Right hindlimb (tissue), 1 donor: ENCODE measurements at places on chromosomes 16 and 17.

GRCh38 chr16:67412294-67412693, 4.0 kb downstream of the ZDHHC1 start:
- no peak for DNase-seq

- DNase-seq: no peak
These were observed 40.5 kb upstream of the GOSR1 start for GRCh38 chr17:30436729-30437128.

DNA sequence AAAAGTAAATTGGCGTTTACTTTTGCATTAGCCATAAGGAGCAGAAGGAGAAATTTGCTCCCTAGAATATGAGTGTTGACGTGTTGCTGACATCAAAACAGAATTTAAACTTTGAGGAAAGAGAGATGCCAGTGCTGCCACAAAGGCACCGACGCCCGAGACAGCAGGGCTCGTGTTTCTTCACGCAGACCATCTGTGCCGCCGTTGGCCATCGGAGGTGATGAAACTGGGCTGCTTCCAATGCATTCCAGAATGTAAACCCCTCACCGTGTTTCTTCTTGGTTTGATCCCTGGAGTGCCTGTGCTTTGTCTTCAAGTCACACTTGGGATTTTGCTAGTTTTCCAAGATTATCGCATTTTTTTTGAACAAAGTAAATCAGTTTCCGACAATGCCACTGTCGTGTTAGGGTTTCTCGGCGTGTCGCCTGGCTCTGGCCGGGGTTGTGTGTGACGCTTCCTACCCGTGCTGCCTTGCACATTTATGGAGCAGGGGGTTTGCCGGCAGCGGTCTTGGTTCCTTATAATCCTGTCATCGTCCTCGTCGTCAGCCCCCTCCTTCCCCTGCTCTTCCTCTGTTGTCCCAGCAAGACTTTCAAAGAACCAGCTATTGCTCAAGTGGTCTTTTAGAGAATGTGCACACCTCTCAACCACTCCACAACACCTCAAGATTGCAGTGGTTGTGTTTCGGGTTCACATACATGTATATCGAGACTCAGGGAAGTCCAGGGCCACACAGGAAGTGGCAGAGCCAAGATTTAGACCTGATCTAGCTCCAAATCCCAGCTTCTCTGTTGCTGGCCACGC, 103.9 kb downstream of the METRNL start:
- DNase-seq: peak; percentile 12

- no peak for DNase-seq
These were observed 6.4 kb downstream of the CBLN1 start for GRCh38 chr16:49275050-49275730.

- DNase-seq: no peak
These were observed 12.5 kb downstream of the SMTNL2 start for GRCh38 chr17:4596636-4597380.

- DNase-seq: no peak
These were observed 802 bp downstream of the CYLD start for GRCh38 chr16:50742576-50743200.

DNA sequence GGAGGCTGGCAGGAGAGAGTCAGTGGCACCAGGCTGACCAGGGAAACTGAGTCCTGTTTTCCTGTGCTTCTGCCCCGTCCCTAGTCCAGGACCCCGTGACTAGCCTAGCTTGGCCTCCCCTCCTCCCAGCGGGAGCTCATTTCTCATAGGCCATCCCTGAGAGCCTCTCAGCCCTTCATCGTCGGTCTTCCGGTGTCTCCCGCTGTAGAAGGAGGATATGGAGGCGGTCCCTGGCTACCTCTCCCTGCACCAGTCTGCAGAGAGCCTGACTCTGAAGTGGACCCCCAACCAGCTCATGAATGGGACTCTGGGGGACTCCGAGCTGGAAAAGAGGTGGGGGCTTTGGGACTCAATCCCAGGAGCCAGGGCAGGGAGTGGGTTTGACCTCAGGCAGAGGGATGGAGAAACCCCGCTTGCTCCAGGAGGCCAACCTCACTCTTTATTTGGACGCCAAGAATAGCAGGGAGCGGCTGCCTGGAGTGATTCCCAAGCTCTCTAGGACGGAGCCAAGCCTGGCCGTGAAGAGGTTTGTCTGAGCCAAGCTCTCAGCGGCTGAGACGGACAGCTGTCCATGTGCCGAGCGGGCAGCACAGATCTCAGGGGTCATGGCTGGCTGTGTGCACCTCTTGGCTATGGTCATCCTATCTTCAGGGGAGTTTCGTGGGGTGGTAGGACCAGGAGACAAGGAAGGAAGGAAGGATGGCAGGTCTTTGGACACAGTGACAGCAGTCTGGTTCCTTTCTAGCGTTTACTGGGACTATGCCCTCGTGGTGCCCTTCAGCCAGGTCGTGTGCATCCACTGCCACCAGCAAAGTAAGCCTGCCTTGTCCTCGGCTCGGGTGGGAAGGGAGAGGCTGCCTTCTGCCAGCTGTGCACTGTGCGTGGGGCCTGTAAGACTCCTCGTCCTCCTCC, 26.8 kb downstream of the SGSM2 start:
- peak; percentile 60 for DNase-seq

DNA sequence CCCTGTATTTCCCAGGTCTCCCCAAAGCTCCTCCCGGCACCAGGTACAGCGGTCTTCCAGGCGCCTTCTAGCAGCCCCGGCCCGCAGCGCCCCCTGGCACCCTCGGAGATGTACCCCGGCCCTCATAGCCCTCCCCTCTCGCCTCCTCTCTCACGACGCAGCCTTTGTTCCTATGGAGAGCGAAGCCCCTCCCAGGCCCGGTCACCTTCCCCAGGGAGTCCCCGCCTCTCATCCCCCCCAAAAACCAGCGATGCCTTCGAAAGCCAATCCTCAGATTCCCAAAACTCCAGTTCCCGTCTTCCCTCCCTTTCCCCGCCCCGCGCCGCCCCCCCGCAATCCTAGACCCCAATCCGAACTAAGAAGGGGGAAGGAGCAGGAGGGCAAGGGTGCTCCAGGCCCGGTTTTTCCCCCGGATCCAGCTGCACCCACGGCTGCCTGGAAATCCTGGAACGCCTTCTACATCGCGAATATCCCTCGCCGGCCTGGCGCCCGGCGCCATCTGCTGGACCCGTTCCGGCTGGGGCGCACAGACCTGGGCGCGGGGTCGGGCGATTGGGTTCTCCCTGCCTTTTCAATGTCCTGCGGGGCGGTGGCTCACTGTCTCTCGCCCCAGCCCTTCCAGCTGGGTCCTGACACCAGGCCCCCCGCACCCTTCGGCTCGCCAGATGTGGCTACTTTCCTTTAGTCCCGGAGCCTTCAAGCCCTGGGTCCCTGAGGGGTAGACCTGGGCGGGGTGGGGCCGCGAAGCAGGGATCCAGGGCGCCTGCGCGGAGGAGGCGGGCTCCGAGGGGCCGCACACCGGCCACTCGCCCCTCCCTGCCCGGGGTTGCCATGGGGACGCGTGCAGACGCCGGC, at the start of gene DNAH2:
Gene DNAH2 (plus strand): TSS at position 844 of the 855 bp plus-strand sequence. CDS start 1,991 bp downstream, outside the sequence.
- DNase-seq: peak; percentile 93

- DNase-seq: peak; percentile 61
These were observed 761 bp downstream of the GAN start for GRCh38 chr16:81315271-81316175.

GRCh38 chr16:72901000-72901627, 146.8 kb downstream of the ZFHX3 start:
- peak; percentile 52 for DNase-seq

- DNase-seq: no peak
These were observed 2.4 kb downstream of the RUNDC3A start for GRCh38 chr17:44310609-44311376.

DNA sequence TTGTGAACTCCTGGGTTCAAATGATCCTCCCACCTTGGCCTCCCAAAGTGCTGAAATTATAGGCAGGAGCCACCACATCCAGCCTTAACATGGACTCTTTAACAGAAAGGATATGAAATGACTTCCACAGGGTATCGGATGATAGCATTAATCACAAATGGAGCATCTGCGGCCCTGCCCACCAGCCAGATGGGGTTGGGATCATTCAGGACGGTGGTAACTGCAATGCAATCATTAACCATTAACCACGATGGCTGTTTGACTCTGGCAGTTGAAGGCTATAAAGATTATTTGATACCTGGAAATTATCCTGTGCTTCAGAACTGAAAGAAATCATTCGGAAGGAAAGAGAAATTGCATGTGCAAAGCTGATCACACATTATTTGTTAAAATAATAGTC, 5.3 kb upstream of the CHST5 start:
- DNase-seq: no peak

DNA sequence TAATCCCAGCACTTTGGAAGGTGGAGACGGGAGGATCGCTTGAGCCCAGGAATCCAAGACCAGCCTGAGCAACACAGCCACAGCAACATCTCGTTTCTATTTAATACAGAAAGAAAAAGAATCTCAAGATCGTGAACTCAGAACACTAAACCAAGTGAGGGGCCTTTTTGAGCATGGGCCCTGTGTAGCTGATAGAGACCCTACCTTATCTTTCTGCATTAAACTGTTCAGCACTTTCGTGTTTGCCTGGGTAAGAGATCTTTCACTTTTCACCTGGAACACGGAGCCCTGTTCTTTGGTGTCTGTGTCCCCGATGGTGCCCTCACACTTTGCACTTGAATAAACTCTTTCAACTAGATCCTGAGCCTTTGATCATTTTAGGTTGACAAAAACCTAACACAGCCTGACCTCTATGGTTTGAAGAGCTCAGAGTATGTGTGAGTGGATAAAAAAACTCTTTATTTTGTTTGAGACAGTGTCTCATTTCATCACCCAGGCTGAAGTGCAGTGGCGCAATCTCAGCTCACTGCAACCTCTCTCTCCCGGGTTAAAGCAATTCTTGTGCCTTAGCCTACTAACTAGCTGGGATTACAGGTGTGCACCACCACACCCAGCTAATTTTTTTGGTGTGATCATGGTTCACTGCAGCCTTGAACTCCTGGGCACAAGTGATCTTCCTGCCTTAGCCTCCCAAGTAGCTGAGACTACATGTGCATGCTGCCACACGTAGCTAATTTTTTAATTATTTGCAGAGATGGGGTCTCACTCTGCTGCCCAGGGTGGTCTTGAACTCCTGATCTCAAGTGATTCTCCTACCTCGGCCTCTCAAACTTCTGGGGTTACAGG, 83.8 kb upstream of the GRIN2A start:
- no peak for DNase-seq

GRCh38 chr16:57013229-57013628, 23.9 kb downstream of the NLRC5 start:
- DNase-seq: no peak

DNA sequence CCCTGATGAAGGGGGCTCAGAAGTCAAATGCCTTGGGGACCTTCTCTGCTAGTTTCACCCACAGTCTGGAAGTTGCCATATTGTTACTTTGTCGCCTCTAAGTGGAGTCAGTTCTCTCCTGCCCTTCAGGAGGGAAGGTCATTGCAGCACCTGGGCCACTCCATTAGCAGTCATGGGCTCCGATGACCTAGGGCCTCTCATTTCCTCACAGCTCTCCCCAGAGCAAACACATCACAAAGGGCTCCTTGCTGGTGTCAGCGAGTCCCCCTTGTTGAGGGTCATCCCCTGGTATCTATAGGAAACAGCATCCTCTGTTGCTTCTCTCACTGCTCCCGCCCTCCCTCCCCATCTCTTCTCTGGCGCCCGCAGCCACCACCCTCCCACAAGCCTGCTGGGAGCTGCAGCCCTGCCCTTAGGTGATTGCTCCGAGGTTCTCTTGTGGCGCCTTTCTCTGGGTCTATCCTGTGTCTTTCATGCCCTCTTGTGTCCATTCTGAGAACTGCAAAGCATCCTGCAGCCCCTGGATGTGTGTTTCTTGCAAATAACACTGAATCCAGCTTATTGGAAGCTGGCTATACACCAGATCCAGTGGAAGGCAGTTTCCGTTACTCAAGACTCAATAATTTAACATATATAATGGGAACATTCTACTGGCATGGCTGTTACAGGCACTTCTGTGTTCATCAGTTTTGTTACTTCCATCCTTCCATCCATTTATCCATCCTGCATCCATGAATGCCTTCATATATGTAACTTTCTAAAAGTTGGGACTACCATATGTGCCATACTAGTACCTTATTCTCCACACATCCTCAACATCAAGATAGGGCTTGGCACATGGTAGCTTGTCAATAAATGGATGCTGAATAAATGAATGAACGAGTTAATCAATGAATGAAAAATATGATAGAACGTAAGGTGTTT, 21.2 kb downstream of the PDILT start:
- DNase-seq: peak; percentile 55

DNA sequence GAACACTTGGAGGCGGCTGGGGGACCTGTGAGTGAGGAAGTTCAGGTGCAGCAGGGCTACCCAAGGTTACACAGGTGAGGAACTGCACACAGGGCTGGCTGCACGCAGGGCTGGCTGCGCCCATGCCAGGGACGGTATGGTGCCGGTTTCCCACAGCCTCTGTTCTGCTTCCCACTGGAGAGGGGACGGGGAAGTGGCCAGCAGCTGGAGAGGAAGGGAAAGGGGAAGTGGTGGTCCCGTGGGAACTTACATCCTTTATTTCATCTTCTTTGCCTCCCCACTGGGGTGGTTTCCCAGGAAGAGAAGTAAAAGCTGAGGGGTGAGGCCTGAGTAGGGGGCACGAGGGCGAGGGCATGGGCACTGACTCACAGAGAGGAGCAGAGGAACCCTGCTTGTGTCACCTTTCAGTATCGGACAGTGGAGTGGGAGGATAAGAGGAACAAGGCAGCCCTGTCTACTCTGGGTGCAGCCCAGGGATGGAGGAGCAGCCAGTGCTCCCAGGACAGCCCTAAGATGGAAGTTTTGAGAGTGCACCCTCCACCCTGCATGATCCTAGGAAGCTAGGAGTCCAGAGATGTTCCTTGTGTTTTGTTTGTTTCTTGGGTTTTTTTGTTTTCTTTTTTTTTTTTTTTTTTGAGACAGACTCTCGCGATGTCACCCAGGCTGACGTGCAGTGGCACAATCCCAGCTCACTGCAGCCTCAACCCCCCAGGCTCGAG, 25.5 kb upstream of the CDH1 start:
- no peak for DNase-seq

- DNase-seq: no peak
These were observed 2.3 kb upstream of the ITGAE start for GRCh38 chr17:3803308-3803640.

DNA sequence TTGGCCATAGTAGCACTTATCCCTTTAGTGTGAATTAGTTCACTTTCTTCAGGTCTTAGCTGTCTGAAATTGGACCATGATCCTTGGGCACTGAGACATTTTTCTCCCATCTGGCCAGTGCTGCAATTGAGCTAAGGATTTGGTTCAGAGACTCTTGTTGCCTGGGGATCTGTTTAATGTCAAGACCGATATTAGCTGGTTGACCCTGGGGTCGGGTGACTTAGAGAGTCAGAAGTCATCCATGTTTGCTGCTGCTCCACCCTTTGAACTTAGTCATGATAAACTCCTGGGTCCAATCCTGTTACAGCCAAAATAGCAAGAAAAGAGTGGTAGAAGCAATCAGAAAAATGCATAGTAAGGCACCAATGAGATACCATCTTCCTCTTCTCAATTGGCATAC, 45.8 kb upstream of the TOX3 start:
- no peak for DNase-seq

- no peak for DNase-seq
These were observed 494.9 kb upstream of the RBFOX1 start for GRCh38 chr16:6837722-6838121.

- no peak for DNase-seq
These were observed 36.6 kb downstream of the EPN2 start for GRCh38 chr17:19273731-19274130.

GRCh38 chr17:58310511-58311428, 17.8 kb downstream of the TSPOAP1 start:
- peak; percentile 15 for DNase-seq
